ENCODE measurements at places on chromosomes 7 and 10. TPM values are rescaled to one million over a fixed set of nuclear protein-coding genes. Genes with fewer than 3 reads are reported as not detected.

- H3K4me1 ChIP-seq, result no peaks in the 10 kb centered on the region
- H3K36me3 ChIP-seq, result no peaks in the 10 kb centered on the region
- peaks cover 2% of the 10 kb centered on the region for H3K27me3 ChIP-seq
- peak; percentile 40 for DNase-seq
- no peak overlapping the region for H3K4me3 ChIP-seq
- H3K27ac ChIP-seq, result no peak overlapping the region
Observed at GRCh38 chr10:24503461-24504320, 220.0 kb downstream of the ARHGAP21 start.

DNA sequence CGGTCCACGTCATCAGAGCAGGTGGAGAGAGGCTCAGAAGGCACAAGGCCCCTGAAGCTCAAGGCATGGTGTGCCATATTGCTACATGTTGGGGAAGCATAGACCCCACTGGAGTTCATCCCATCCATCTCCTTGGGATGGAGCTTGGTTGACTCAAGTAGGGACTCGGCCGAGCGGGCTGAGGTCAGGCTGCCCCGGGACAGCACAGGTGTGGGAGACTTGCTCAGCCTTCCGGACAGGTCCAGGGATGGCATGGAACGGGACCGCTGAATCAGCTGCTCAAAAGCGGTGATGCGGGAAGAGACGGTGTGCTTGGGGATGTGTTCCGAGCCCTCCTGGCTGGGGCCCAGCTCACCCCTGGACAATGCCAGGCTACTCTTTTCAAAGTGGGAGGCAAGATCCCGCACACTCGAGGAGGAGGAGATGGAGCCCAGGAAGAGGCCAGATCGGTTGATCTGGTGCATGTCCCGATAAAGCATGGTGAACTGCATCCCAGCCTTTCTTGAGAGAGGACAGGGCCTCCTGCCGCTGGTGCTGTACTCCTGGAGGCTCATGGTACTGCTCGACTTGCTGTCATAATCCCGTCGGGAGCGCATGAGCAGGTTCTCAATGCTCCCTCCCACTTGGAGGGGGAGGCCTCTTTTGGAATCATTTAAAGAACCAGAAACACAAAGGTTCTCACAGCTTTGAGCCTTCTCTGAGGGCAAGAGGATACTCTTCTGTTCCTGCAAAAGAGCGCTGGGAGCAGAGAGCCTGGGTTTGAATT lies 65.6 kb upstream of the PDLIM1 start:
- DNase-seq, result no peak
- H3K4me3 ChIP-seq, result no peak overlapping the region
- H3K36me3 ChIP-seq, result no peaks in the 10 kb centered on the region
- no peaks in the 10 kb centered on the region for H3K4me1 ChIP-seq
- H3K27me3 ChIP-seq, result peaks cover 2% of the 10 kb centered on the region
- no peak overlapping the region for H3K27ac ChIP-seq

DNA sequence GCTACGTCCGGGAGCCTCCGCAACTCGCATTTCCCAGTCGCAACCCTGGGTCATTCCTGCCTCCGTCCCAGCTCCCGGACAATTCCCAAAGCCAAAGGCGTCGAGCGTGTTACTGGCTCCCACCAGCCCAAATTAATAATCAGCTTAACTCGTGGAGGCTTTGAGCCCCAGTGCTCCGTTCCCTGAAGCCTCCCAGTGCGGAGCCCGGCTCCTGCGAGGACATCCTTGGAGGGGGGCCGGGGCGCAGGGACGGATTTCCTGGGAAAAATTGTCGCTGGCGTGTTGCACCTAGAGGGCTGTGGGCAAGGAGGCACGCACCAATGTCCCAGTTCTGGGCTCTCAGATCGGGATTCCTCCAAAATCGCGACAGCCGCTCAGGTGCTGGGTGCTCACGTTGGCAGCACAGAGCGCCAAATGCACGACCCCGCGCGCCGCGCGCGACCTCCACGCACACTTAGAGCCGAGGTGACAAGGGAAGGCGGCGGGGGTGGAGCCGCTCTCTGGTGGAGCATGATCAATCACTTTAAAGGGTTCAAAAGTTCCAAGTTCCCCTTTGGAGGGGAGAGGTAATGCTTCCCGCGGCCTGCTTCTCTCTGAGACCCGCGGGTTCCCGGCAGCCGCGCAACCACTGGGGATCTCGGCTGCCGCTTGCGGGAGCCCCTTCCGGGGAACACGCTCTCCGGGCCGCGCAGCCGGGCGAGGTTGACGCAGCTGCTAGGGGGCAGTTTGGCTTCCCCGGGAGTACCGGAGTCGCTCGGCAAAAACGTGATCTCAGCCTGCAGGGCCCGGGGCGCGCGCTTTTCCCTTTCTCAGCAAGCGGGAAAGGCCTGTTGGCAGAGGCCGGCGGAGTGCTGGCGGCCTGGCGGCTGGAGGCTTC lies 25.5 kb downstream of the SKIDA1 start:
- no peak for DNase-seq
- no peak overlapping the region for H3K4me3 ChIP-seq
- peaks cover 18% of the 10 kb centered on the region for H3K4me1 ChIP-seq
- peaks cover 72% of the 10 kb centered on the region for H3K27me3 ChIP-seq
- H3K27ac ChIP-seq, result no peak overlapping the region
- no peaks in the 10 kb centered on the region for H3K36me3 ChIP-seq

- H3K36me3 ChIP-seq, result no peaks in the 10 kb centered on the region
- H3K4me3 ChIP-seq, result no peak overlapping the region
- DNase-seq, result no peak
- peaks cover 3% of the 10 kb centered on the region for H3K27me3 ChIP-seq
- no peaks in the 10 kb centered on the region for H3K4me1 ChIP-seq
- no peak overlapping the region for H3K27ac ChIP-seq
Observed at GRCh38 chr10:10831085-10831484, 186.6 kb upstream of the CELF2 start.

OR2A5 gene
- not detected for total RNA-seq

FGFBP3 gene
- 1.5 TPM for total RNA-seq

All from activated CD8-positive, alpha-beta T cell treated with anti-CD3 and anti-CD28 coated beads, Interleukin-2, amount 10 ng/mL, durations not matched to agents 7 days and 5 days (primary cell).